ENCODE measurements at places on chromosomes 1 and 21.

DNA sequence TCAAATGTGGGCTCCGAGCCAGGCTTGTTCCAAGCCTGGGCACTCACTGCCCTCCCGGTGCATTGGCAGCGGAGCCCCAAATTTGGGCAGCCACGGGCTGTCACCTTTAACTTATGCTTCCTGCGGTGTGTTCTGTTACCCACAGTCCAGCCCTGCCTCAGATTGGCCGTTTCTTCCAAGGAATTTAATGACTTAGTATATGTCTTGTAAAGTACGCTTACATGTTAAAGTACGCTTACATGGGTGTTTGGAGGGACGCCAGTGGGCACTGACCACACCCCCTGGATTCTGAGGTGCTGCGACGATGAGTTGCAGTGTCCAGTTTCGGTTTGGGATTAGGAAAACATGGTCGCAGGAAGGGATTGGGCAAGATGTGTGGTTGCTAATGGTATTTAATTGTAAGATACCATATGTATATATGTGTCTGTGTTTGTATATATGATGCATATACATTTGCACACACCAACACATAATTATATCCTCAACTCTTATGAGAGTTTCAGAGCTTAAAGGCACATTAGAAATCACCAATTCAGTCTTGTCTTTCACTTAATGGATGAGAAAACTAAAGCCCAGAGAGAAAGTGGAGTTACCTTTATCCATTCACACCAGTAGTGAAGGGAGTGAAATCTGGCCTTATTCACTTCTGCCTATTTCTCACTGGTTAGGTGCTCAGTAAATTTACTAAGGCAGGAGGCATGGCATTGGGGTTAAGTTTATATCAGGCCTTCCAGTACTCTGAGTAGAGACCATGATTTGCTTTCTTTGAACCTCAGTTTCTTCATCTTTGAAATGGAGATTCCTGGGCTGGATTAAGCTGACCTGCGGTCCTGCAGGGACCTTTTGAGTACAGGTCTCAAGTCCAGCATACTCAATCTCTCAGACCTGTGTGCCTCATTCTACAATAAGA is 1.0 kb downstream of the SMYD2 start:
- DNase-seq = no peak

GRCh38 chr1:207805841-207806421 is 54.1 kb downstream of the CD46 start:
- no peak for DNase-seq

DNA sequence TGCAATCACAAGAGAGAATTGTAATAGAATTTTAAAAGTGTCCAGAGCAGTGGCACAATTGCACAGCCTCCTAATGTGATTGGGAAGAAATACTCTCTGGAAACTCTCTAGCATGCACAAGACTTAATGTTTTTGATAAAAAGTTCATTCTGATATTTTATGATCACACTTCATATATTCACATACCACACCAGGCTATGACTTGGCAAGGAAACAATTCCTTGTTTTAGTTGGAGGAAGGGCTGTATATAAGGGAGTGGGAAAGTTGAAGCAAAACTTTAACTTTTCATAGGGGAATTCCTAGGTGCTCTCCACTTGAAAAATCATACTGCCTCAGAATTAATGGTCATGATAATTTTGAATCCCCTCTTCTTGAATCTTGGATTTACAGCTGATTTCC is 61.5 kb upstream of the ASB17 start:
- DNase-seq = no peak

DNA sequence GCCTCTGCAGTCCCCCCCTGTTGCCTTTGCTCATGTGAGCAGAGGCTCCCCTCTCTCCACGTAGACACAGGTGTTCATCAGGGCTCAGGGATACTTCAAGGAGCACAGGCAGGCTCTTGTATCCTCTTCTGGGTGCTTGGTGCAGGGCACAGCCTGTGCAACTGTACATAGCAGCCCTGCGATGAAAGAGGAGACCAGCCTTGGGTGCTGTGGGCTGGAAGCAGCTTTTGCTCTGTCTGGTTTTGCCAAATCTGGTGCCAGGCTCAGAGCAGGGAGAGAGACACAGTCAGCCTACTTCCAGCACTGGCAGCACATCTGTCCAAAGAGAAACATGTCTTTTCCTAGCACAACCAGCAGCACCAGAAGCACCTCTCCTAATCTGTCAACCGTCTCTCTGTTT is 132.1 kb downstream of the ETS2 start:
- no peak for DNase-seq

- DNase-seq = no peak
These were observed 50.6 kb upstream of the SLC2A1 start for GRCh38 chr1:43009274-43009673.

DNA sequence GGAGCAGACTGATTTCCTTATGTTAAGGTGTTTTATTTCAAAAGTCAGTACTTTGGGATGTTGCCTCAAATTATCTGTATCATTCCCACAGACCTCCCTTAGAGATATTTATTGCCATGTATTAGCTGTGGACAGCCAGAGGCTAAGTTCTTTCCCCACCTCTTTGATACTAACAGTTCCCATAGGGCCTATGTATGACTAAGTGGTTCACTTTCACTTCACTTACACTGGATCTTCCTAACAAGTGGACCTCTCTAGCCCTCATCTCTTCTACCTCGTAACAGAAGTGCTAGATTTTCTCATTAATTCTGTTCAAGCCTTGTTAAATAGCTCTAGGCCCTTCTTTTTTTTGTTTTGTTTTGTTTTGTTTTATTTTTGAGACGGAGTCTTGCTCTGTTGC is 6.2 kb downstream of the TRAF5 start:
- DNase-seq = no peak

- no peak for DNase-seq
These were observed 56.2 kb downstream of the RUNX1 start for GRCh38 chr21:34992736-34993398.

GRCh38 chr1:198179556-198179981 is 22.8 kb downstream of the NEK7 start:
- no peak for DNase-seq

GRCh38 chr1:40161888-40162397 is 756 bp downstream of the RLF start:
- DNase-seq = no peak

- DNase-seq = no peak
These were observed 2.0 kb downstream of the TSHB start for GRCh38 chr1:115031595-115031994.

DNA sequence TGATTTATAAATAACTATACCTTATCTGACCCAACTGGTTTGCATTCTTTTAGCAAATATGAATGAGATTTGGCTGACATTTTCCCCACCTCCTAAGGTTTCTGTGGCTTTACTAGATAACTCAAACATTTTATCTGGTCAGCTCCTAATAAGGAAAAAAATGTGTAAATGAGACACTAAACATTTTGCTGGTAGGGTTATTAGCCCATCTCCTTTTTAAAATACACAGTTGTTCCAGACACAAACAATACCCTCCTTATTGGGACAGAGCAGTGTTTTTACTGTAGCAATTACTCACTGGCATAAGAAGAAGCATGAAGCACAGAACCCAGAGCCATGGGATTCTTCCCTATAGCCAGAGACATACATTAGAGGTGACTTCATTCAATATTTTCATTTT is 53.8 kb upstream of the NUF2 start:
- no peak for DNase-seq

DNA sequence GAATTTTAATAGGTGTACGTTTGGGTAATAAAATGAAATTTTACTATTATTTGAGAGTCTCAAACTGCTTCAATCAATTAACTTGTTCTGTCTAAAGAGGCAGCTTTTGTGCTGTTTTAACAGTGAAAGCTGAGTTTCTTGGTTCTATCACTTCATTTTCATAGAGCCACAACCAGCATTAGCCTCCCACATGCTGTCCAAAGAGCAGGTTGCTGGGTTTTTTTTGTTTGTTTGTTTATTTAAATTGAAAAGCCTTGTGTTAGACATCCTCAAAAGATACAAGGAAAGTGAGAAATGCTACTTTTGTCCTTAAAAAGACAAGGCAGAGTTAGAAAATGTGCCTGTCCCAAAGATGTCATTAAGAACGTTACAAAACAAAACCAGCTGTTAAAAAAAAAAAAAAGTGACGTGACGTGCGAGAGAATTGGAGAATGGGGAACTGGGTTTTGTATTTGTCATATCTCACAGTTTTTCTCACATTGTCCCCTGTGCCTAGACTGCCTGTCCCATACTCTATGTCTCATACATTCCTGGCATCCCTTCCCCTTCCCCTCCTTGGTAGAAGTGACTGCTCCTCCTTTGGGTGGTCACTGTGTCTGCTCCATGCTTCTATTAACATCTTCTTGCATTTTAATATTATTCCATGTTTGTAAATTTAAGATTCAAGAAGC is 63.1 kb upstream of the CD34 start:
- no peak for DNase-seq

- DNase-seq = no peak
These were observed 9.5 kb downstream of the SIPA1L2 start for GRCh38 chr1:232620356-232620969.

- no peak for DNase-seq
These were observed 41.5 kb upstream of the TSNAX start for GRCh38 chr1:231487019-231487418.

DNA sequence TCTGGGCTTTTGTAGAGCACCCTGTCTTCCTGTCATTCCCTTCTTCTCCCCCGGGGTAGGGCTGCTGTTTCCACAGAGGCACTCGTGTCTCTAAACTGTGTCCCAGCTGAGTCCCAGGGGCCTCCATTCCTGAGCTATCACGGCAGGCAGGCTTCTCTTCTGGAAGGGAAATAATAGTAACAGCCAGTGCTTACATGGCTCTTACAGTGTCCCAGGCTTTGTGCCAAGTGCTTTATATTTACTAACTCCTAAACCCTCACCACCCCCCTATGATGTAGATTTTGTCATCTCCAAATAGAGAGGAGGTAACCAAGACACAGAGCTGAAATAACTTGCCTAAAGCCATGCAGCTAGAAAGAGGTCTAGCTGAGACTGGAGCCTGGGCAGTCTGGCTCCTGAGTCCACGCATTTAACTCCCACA is 1.4 kb upstream of the CELF3 start:
- DNase-seq = no peak

DNA sequence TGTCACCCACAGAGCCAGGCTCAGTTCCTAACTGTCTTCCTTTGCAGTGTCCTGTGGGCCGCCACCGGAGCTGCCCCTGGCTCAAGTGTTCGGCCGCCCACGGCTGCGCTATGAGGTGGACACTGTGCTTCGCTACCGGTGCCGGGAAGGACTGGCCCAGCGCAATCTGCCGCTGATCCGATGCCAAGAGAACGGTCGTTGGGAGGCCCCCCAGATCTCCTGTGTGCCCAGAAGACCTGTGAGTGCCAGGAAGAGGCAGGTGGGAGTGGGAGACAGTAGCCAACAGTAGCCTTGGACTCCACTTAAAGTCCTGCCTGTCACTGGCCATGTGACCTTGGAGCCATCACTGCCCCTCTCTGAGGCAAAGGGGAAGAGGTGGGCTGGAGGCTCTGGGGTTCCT is 16.6 kb downstream of the BCAN start:
- no peak for DNase-seq

- no peak for DNase-seq
These were observed 103.1 kb downstream of the ATP6V1G3 start for GRCh38 chr1:198437332-198437731.

GRCh38 chr1:240998024-240998423 is 359.0 kb downstream of the RGS7 start:
- DNase-seq = no peak

GRCh38 chr1:177427811-177428210 is 257.1 kb downstream of the BRINP2 start:
- no peak for DNase-seq

GRCh38 chr21:27143476-27143875 is 176.6 kb upstream of the ADAMTS5 start:
- DNase-seq = no peak

Data from stimulated activated CD8-positive, alpha-beta memory T cell treated with anti-CD3 and anti-CD28 coated beads, Interleukin-12 subunit alpha, Interleukin-12 subunit beta, amount 100 ng/mL, for 4 hours (primary cell).